ENCODE measurements at places on chromosomes 5 and 9. TPM values are rescaled to one million over a fixed set of nuclear protein-coding genes. Genes with fewer than 3 reads are reported as not detected.

GRCh38 chr5:144187699-144188294 lies 17.1 kb downstream of the KCTD16 start:
- DNase-seq: peak; percentile 58

- no peak for DNase-seq
Observed at GRCh38 chr9:4012441-4012840, 287.4 kb downstream of the GLIS3 start.

DNA sequence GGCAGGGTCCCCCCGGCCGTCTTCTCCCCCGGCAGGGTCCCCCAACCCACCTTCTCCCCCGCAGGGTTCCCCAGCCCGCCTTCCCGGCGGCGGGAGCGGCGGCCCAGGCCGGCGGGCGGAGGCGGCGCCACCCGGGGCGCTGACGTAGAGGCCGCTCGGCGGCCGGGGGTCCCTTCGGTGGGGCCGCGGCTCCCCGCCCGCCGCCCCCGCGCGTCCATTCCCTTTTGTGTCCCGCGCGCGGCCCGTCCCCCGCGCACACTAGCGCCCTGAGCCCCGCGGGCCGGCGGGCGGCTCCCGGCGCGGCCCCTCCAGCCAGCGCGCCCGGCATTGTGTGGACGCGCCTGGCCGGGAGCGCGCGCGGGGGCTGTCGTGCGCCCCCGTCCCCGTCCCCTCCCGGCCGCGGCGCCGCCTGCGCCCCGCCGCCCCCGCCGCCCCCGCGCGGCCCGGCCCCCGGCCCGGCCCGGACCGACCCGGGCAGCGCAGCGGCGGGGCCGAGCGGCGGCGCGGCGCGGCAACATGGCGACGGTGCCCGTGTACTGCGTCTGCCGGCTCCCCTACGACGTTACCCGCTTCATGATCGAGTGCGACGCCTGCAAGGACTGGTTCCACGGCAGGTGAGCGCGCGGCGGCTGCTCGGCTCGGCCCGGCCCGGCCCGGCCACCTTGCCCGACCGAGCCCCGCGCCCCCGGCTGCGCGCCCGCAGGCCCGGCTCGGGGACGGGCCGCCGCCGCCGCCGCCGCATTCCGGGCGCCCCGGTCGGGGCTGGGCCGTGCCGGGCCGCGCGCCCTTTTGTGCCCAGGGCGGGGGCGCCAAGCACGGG lies at the start of gene PHF2:
TSS of gene PHF2 (plus strand) at position 327 of the 820 bp plus-strand sequence. CDS start at position 517, 190 bp downstream.
- no peak for DNase-seq

DNA sequence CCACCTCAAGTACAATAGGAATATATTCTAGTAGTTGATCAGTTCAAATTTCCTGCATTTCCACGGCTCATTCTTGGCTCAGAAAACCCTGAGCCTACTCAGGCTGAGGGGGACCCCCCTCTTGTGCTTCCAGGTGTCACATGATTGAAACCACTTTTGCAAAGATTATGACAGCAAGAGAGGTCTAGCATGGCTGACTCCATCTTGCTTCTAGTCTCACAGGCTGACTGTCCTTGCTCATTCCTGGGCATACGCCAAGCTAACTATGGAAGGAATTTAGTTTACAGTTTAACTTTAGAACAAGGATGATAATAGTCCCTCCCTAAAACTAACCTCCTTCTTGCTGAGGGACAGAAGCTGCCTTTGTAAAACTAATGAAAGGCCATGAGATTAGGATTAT lies 154.1 kb downstream of the SNX18 start:
- no peak for DNase-seq

GRCh38 chr9:135085830-135086546 lies 1.5 kb upstream of the OLFM1 start:
- no peak for DNase-seq

DNA sequence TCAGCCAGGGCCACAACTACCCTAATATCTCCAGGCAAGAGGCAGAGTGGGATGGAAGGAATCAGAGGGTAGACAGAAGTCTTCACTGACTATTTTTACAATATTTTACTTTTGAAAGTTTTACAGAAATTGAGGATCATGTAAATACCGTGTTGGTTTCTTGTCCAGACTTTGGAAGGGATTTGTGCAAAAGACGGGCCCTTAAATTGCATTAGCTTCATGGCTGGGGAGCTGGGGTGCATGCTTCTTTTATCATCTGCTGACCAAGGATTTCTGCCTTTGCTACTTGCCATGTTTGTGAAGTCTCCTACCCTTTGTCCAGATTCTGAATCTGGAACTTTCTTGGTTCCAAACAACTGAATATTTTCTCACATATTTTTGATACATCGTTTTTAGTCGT lies 107.7 kb upstream of the GRIN3A start:
- no peak for DNase-seq

GRCh38 chr9:127249877-127250276 lies 14.7 kb upstream of the GARNL3 start:
- DNase-seq: no peak

DNA sequence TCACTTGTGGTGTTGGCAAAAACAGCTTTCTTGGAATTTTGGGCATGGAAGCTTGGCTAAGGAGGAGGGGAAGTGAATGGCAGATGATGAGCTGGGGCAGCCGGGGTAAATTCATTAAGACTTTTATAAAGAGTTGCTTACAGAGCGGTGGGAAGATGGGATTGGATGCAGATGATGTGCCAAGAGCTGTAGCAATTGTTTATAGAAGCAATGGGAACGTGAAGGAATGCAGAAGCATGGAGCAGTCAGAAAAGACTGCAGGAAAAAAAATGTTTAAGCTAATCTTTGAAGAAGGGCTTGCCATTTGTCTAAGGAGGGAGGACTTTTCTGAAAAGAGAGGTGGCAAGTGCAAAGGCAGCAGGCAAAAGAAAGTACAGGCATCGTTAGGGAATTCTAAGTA lies 86.6 kb upstream of the SHISAL2B start:
- no peak for DNase-seq

GRCh38 chr5:111095982-111096381 lies 3.8 kb downstream of the WDR36 start:
- no peak for DNase-seq

DNA sequence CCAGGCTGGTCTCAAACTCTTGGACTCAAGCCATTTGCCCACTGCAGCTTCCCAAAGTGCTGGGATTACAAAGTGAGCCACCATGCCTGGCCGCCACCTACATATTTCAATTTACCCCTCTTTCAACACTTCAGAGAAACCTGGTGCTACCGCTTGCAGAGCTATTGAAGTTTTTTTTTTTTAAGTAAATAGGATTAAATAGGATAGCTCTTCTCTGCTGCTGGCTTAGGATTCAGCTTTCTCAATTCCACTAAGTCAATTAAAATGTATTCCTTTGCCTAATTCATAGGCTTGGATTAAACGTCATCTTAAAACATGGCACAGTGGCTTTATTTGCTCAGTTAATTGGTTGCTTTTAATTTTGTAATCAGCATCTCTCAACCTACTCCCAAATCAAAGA lies 41.0 kb downstream of the KIAA1191 start:
- DNase-seq: no peak

DNA sequence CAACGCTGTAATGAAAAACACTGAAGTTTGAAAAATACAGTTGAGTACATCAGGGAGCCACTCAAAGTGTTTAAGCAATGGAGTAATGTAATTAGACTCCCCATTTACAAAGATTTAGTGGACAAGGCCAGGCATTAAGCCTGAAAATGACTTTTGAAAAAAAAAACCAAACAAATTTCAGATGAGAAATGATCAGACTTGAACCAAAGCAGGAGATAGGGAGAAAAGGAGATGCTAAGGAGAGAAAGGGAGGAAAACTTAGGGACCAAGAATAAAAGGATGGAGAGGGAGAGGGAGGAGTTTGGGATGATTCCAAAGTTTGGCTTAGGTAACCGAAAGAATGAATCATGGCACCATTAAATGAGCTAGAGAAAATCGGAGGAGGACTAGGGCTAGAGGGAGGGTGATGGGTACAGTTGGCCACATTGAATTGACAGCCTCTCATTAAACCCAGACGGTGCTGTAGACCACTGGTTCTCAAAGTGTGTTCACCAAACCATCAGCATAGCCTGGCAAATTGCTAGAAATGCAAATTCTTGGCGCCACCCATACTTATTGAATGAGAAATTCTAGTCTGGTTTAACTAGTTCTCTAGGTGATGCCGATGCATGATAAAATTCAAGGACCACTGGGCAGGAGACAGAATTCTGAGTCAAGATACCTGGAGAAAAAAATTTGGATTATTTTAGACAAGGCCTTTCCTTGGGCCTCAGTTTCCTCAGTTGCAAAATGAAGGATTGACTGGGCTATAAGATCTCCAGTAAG lies 6.2 kb upstream of the CPEB4 start:
- no peak for DNase-seq

- DNase-seq: no peak
Observed at GRCh38 chr9:83505282-83505681, 32.9 kb downstream of the FRMD3 start.

DNA sequence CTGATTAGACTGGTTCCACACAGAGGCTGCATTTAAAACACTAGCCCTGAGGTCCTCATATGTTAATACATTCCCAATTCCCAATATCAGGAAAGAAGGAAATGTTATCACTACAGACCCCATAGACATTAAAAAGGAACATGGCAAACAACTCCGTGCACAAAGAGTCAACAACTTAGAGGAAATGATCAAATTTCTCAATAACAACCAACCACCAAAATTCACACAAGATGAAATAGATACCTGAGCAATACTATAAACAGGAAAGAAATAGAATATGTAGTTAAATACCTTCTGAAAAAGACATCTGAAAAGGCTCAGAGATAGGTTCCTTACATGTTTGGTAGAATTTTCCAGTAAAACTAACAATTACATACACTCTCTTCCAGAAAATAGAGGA lies 28.9 kb downstream of the SEMA4D start:
- no peak for DNase-seq

- DNase-seq: no peak
Observed at GRCh38 chr5:67031692-67032091, 164.9 kb downstream of the CD180 start.

GRCh38 chr5:63825984-63826383 lies 136.3 kb downstream of the HTR1A start:
- DNase-seq: no peak

DNA sequence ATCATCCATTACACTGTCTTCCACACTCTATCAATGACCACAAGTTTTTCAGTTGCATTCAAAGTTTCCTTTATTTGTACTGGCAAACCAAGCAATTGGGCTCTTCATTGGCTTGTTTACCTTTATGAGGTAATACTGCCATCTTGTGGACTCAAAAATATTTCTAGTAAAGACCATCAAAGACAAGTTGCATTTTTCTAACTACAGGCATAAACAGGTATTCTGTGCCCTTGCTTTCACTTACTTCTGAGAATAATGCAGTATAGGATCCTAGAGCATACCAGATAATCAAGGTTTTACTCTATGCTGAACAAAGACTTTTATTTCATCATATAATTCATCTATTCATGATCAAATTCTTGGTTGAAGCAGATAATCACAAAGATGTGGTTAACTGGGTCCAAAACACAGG lies 173.7 kb upstream of the POU5F2 start:
- DNase-seq: no peak

- DNase-seq: no peak
Observed at GRCh38 chr5:174094857-174095606, 49.5 kb downstream of the NSG2 start.

DNA sequence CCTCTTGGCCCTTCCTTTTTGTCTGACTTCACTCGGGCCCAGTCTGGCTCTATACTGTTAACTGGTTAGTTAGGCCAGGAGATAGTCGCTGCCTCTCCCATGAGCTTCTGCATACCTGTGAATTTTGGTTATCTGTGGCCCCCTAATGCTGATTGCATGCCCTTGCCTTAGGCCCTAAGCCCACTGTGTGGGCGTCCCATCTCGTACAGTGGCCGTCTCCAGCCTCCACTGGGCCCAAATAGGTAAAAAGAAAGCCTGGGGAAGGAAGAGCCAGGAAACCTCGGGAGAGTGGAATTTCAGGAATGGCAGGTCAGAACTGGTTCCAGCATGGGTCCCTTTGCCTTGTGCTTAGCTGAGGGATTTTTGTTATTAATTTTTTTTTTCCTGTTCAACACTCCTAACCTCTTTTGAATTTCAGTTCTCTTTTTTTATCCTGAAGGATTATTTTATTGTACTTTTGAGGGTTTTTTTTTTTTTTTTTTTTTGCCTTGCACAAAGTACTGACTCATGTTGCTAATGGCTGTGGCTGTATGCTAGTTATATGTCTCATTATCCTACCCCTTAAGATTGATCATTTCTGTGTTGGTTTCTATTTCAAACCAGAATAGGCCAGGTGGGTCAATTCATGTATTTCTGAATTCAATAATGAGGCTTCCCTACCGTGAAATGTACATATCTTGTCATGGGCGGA lies 3.4 kb downstream of the PRRC2B start:
- no peak for DNase-seq

- no peak for DNase-seq
Observed at GRCh38 chr9:128882677-128883603, 1.0 kb downstream of the LRRC8A start.

- no peak for DNase-seq
Observed at GRCh38 chr5:95543017-95543705, 11.6 kb downstream of the SKIC3 start.

Gene PTPDC1
- 2.8 TPM for total RNA-seq

Gene EMB
- 186 TPM for total RNA-seq

Gene IL31RA
- total RNA-seq: not detected

Gene FOXD4L6
- not detected for total RNA-seq

Gene PAEP
- total RNA-seq: not detected

Gene GBGT1
- total RNA-seq: 2.3 TPM

Gene PLAC8L1
- 0.94 TPM for total RNA-seq

Gene BAAT
- total RNA-seq: not detected

Gene HABP4
- total RNA-seq: 16.6 TPM

Gene SPATA9
- total RNA-seq: not detected

Gene FOXD4
- total RNA-seq: not detected

Gene OR1Q1
- total RNA-seq: 0.96 TPM

Gene PSD2
- 0.07 TPM for total RNA-seq

Data from T-helper 17 cell (primary cell).